ENCODE measurements at places on chromosomes 1 and 21.

DNA sequence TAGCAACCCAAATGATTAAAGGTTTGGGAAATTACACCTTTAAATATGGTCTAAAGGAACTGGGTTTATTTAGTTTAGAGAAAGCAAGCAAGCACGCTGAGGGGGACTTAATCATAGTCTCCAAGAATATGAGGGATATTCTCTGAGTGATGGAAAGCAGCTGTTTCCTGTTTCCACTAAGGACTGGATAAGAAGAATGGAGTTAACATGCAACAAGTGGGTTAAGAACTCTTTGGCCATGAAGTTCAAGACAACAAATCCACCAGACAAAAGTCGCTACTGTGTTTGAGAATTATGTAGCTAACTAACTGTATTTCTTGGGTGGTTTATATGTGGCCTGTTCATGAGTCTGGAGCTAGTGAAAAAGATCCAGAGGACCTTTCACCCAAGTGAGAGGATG lies 85.7 kb downstream of the TGFB2 start:
- DNase-seq: no peak

GRCh38 chr1:157106813-157107189 lies 7.2 kb upstream of the ETV3L start:
- DNase-seq: no peak

- no peak for DNase-seq
These were observed 15.9 kb upstream of the CD58 start for GRCh38 chr1:116586741-116587143.

DNA sequence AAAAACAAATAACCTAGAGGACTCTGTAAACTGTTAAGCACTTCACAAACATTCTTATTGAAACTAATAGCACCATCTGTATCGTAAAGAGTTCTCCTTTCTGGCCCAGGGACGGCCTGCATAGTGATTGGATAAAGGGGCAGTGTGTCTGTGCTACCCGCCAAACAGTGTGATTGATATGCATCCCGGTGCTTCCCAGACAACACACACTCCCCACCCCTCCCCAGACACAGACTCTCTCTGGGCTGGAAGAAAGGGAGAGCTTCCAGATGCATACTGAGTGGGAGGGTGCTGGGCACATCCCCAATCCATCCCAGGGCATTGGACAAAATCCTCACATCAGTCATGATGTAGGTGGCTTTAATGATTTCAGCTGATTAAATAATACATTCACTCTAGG lies 3.7 kb downstream of the HSD11B1 start:
- no peak for DNase-seq

DNA sequence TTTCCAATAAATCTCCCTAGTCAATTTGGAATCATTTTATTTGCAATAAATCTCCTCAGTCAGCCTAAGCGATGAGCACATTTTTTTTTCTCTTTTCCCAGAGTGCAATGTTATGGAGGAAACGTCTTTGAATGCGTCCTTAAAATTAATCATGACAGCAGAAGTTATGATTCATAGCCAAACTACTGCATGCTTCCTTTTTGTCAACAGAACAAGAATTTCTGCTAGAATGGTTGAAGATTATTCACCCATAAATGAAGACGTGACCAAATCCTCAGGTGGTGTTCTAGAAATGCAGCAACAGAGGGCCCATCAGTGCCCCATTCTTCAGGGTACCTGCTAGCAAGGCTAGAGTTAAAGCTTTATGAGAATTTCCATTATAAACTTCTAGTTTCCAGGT lies 407.9 kb upstream of the PKN2 start:
- DNase-seq: no peak

- no peak for DNase-seq
These were observed 214.4 kb downstream of the NRIP1 start for GRCh38 chr21:14850394-14850793.

Data from activated T-helper 1 cell treated with Interleukin-2 at 50 U/mL for 16 hours (primary cell).